ENCODE measurements at places on chromosomes 12 and 14. TPM values are rescaled to one million over a fixed set of nuclear protein-coding genes. Genes with fewer than 3 reads are reported as not detected.

DNA sequence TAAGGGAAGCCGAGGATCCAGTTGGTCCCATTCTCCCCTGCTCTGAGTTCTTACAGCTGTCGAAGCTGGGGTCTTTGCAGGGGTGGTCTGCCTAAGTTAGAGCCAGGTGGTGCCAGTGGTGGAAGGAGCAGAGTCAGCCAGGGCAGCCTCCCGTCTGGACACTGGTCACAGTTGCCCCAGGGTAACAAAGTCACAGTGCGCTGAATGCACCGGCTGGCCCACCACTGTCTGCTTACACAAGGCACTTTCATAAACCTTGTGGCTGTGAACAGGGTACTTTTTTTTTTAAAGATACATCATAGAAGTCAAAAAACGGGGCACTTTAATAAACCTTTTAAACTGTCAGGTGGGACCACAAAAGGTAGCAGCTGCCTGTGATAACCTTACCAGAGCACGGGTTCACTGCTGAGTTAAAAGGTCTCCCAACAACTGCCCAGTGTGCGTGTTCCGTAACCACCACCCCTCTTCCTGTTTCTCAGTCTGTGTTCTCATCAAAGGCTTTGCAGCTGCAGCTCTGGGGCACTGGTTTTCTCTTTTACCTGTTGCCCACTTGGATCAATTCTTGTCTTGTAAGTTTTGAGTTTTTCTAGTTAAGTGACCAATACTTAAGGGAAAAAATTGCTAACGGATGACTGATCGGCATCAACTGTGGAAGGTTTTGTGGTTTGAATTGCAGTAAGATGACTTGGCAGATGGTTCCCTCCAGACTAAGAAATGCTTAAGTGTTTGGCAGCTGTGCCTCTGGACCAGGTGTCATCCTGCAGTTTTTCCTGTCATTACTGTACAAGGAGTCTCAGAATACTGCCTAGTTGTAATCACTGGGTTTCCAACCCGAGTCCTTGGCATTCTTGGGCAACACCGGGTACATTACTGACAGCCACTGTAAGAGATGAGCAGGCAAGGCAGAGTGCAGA lies 55.9 kb downstream of the DYNC1H1 start:
- no peak for DNase-seq

DNA sequence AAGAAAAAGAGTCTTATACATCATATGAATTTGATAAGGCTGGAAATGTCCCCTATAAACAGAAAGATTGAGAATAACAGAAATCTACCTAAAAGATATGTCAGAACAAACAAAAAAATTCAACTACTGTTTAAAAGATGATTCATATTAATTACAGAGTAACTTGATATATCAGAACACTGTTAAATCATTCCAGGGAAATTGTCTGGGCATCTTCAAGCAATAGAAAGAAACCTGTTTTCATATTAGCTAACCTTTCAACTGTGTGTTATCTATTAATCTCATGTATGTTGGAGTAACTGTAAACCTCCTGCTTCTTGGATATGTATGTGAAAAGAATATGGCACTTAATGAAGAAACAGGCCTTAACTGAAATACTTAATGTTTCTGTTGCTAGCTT lies 96.7 kb downstream of the NUBPL start:
- DNase-seq = no peak

Gene RBP5
- total RNA-seq = 1.4 TPM

Gene FAM177A1
- 26.0 TPM for total RNA-seq
